Right renal pelvis (tissue), 4 donors: ENCODE measurements at places on chromosomes 1 and 21. TPM values are rescaled to one million over a fixed set of nuclear protein-coding genes. Genes with fewer than 3 reads are reported as not detected.

GRCh38 chr1:185676969-185677368 lies 57.2 kb upstream of the HMCN1 start:
- no peak for DNase-seq

Gene PIGV
- polyA plus RNA-seq, result 18.7 TPM

Gene S100A8
- polyA plus RNA-seq, result 4.5 TPM

DNA sequence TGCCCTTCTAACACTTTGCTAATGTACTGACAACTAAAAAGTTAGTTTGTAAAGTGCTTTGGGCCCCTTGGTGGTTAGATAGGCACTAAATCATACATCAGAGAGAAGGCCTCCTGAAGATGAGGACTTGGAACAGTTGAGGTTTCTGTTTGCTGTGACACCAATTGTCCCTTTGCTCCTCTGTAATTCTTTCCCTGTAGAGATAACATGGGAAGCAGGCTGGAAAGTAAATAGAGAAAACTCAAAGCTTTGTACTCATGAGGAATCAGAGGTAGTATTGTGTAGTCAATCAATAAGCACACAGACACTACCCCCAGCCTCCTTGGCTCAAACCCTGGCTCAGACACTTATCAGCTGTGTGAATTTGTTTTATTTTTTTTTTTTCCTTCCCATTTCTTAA lies 31.6 kb upstream of the BARHL2 start:
- no peak for DNase-seq

DNA sequence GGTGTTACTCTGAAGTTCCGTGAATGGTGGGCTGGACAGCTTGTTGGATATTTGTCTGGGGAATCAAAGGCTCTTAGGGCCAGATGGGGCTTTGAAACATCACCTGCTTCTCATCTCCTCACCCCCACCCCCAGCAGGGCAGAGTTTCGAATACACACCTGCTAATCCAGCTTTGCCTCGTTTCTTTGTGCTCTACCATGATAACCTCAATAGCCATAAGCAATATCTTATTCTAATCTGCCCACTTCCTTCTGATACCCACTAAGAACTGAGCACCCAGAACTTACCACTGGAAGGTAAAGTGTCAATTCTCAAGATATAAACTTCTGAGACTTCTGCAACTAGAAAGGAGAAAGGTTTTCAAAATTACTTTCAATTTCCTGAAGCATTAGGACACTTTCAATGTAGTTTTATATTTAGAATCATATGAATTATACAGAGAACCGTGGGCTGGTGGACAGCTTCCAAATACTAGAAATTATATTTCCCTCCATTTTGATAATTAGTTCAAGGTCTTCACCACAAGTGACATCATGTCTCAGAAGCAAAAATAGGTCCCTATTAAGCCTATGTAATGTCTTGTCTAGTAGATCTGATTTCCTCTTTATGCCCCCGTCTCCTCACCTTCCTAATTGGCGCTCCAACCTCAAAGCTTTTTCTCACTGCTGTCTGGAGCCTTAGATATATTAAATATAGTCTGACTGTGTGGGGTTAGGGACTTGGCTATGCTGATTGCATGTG lies 64.4 kb upstream of the NEK2 start:
- DNase-seq, result no peak

DNA sequence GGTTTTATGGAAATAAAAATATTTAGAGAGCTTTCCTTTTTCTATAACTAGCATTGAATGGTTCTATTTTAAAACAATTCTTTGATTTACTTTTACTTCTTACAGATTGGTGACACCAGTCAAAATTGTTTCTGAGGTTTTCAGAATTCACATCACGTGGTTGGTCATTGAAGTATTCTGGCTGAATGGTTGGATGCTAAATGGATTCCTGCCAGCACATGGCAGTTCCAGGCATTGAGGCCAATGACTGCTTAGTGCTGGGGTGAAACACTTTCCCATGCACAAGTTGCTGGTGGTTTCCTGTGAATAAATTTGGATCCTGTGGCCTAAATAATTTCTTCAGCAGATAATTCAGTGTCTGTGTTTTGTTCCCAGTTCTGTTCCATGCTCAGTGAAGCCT lies 20.6 kb downstream of the NCAM2 start:
- no peak for DNase-seq

DNA sequence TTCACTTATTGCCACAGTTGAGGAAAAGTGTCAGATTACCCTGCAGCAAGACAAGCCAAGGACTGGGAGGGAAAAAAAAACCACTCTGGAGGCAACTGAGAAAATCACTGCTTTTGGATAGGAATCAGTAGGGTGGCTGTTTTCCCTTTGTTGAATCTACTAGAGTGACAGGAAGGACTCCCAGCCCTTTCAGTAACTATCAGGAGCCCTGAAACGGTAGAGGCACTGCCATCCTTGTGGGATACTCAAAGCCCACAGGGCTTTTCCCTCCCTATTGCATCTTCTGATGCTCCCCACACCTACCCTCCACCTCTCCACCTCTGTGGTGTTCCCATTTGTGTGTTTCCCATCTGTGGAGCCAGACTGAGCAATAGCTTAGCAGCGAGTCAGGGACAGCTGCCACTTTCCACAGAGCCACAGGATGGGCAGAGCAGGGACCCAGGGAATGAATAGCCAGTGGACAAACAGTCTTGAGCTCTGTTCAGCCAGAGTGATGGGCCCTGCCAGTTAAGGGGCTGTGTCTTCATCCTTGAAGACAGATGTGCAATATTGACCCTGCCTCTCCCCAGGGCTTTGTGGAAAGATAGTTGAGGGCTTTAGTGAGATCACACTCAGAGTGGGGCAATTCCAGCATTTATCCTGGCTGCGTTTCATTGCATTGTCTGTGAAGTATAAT lies 13.9 kb downstream of the UBIAD1 start:
- no peak for DNase-seq

GRCh38 chr1:101244842-101245241 lies 8.0 kb downstream of the S1PR1 start:
- DNase-seq, result no peak

Gene CDA
- polyA plus RNA-seq, result 5.4 TPM

- no peak for DNase-seq
These were observed 237.1 kb downstream of the TRABD2B start for GRCh38 chr1:47759936-47760629.

DNA sequence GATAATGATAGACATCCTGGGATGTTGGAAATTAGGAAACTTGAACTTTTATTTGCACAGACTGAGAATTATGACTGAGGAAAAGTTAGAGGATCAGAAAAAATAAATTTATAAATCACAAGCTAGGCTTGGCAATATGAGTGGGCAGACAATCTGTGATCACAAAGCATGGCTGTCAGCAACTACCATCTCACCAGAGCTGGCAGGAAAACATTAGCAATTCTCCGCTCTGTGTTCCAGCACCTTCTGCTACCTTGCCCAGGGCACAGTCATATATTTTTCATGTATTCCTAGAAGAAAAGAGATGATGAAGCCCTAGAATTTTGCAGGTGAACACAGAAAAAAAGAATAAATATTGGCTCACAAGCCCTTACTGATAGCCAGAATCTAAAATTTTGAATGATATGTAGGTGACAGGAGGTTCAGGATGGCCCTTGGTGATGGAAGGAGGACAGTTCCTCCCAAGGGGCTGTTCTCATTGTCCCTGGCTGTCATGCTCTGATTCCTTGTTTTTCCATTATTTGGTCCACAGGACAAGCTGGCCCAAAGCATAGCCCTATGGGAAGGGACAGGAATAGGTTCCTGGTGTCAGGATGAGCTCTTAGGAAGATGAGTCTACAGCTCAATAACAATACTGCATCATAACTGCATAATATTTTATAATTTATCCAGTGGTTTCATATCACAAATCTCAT lies 12.2 kb upstream of the STXBP3 start:
- DNase-seq, result no peak

DNA sequence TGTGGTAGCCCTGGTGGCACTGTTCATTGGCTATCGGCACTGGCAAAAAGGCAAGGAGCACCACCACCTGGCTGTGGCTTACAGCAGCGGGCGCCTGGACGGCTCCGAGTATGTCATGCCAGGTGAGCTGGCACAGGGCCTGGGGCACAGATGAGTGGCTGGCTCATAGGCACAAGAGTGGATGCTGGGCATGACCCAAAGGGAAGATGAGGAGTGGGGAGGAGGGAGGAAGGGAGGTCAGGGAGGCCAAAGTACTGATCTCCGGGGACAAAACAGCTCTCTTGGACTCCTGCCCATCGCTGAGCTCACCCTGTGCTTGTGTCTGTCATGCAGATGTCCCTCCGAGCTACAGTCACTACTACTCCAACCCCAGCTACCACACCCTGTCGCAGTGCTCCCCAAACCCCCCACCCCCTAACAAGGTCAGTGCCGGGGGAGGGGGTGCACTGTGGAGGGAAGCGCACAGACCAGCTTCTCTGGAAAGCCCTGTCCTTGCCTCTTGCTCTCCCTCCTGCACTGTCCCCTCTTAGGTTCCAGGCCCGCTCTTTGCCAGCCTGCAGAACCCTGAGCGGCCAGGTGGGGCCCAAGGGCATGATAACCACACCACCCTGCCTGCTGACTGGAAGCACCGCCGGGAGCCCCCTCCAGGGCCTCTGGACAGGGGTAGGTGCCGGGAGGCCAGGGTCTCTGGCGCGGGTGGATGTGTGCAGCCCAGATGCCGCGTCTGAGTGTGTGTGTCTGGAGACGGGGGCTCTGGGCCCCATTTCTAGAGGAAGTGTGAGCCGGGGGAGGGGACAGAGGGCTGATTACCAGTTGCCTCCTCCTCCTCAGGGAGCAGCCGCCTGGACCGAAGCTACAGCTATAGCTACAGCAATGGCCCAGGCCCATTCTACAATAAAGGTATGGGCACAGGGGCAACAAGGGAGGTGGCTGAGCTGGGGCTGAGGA lies 7.3 kb upstream of the LRRC71 start:
- DNase-seq, result no peak

Gene HCRTR1
- polyA plus RNA-seq, result not detected

Gene OR2M3
- 0.01 TPM for polyA plus RNA-seq

DNA sequence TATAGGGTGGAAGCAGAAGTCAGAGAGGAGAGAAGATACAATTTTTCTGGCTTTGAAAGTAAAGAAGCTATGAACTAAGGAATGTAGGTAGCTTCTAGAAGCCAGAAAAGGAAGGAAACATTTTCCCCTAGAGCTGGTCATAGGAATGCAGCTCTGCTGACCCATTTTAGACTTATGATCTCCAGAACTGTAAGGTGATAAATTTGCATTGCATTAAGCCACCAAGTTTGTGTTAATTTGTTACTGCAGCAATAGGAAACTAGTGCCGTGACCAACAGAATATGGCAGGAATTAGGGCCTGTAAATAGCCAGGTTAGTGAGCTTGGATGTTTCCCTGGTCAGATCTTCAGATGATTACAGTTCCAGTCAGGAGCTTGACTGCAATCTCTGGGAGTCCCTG lies 244.3 kb upstream of the C1orf105 start:
- no peak for DNase-seq

DNA sequence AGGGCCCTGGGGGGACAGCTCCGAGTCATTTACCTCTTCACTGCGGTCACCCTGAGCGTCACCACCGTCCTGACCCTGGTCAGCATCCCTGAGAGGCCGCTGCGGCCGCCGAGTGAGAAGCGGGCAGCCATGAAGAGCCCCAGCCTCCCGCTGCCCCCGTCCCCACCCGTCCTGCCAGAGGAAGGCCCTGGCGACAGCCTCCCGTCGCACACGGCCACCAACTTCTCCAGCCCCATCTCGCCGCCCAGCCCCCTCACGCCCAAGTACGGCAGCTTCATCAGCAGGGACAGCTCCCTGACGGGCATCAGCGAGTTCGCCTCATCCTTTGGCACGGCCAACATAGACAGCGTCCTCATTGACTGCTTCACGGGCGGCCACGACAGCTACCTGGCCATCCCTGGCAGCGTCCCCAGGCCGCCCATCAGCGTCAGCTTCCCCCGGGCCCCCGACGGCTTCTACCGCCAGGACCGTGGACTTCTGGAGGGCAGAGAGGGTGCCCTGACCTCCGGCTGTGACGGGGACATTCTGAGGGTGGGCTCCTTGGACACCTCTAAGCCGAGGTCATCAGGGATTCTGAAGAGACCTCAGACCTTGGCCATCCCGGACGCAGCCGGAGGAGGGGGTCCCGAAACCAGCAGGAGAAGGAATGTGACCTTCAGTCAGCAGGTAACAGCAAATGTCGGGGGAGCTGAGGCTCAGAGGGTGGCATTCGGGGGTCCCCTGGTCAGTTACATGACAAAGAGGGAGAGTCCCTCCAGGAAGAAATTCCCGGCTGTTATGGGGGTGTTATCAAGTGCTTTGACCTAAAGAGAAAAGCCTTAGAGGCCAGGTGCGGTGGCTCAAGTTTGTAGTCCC lies 12.6 kb downstream of the SLC45A1 start:
- no peak for DNase-seq

DNA sequence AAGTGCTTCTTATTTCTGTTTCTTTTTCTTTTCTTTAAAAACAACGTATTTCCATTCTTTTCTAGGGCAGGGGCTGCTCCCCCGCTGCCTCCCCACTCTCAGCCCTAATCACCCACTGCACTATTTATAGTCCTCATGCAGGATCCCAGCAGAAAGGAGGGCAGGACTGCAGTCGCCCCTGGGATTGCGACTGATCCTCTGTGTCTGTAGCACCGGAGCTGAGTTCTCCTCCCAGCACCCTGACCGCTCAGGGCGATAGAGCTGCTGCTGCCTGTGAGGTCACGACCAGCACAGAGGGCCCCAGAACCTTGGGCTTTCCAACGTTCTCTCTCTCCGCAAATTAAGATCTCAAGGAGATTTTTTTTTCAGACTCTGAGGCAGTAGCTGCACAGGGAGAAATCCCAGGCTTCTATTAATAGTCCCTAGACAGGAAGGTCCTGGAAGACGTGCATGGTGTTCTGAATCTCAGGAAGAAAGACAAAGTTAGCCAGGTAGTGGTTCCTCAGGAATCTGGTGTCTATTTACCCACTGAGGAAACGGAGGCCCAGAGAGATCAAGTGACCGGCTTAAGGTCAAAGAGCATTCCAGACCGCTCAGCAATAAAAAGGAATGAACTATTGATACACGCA lies 46.8 kb downstream of the PRAMEF20 start:
- DNase-seq, result no peak

DNA sequence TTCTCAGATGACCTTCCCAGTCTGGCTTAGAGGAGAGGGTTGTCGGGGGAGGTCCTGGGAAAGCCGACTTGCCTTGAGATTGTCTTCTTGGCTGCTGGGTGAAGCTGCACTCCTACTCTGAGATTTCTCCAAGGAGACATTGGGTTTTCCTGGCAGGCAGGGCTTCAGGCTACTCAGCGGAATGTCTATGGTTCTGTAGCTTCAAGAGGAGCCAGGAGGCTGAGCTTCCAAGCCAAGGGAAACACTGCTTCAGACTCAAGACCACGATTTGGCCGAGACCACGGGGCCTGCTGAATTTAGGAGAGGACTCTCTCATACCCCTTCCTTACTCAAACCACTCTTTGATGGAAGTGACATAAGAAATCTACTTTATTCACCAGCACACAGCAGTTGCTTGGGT lies 67.8 kb downstream of the NTMT2 start:
- DNase-seq, result no peak

DNA sequence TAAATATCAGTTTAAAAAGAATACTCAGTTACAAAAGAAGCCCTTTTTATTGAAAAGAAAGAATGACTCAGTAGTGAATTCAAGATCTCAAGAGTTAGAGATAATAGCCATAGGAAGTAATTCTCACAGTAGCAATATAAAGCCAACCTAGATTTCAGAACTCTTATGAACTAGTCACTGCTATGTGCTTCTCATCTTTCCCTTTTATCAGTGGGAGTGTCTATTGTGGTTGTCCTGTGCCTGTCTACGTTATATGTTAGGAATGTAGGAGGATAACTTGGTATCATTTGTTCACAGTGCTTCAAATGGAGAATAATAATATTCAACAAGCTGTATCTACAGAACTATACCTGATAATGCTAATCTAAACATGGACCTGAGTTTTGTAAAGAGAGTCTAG lies 73.1 kb upstream of the RGS21 start:
- no peak for DNase-seq
